Suppressor macrophage (primary cell): ENCODE measurements at places on chromosomes 1 and 21.

DNA sequence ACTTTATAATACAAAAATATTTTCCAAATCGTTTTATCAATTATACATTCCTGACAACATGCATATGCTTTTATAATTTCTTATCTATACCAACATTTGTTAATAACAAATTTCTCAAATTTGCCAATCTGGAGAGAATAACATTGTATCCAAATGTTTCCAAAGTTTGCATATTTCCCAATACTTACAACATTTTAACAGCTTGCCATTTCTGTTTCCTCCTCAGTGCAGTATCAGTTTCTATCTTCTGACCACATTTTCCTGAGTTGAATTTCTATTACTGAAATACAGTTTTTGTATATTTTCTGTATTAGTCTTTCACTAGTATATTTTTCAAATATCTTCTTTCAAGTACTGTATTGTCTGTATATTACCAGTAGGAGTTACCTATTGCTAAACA is 1594.3 kb downstream of the PLA2G4A start:
- no peak for DNase-seq

DNA sequence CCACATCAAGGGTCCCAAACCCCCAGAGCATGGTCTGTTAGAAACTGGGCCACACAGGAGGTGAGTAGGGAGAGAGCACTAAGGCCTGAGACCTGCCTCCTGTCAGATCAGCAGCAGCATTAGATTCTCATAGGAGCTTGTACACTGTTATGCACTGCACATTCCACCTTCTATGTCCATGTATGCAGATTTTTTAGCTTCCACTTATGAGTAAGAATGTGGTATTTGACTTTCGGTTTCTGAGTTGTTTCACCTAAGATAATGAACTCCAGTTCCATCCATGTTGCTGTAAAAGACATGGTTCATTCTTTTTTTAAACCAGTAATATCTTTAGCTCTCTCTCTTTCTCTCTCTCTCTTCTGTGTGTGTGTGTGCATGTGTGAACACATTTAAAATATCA is 663 bp upstream of the GBP6 start:
- DNase-seq: no peak

DNA sequence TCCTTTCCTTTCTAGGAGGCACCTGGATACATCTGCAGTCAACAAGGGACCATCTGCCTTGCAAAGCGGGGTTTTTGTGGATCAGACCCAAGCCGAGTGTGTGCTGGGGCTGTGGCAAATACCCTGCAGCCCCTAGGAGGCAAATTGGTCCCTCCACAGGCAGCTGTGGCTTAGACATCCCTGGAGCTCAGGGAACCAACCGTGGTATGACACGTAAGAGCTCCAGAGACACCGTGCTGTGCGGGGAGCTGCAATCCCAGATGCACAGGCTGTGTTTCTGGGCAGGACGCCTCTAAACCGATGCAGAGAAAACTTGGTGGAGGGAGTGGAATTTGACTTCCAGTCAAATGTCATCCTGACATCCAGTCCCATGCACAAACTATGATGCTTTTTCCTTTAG is 141.5 kb downstream of the KAZN start:
- DNase-seq: no peak

DNA sequence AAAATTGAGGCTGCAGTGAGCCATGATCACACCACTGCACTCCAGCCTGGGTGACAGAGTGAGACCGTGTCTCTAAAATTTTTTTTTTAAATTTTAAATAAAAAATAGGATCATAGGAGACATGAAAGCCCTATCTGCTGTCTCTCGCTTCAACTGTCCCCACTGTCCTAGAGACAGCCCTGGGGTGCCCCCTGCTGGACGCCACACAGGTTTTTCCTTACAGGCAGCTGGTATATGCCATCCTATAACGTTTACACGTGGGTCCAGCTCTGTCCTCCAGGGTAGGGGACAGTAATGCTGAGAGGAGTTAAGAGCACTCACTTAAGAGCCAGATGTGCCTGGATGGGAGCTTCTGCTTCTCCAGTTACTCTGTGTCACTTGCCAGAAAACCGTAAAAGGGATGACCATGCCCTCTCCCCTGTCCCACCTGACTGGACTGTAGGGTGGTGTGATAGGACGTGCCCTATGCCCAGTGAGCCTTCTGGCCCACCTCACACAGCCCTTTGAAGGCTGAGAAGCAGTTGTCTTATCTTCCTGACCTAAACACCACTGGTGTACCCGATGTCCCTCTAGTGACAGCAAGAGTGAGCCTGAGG is 8.5 kb downstream of the FBXO2 start:
- DNase-seq: peak; percentile 84

GRCh38 chr1:111907321-111907720 is 82.1 kb downstream of the KCND3 start:
- no peak for DNase-seq

DNA sequence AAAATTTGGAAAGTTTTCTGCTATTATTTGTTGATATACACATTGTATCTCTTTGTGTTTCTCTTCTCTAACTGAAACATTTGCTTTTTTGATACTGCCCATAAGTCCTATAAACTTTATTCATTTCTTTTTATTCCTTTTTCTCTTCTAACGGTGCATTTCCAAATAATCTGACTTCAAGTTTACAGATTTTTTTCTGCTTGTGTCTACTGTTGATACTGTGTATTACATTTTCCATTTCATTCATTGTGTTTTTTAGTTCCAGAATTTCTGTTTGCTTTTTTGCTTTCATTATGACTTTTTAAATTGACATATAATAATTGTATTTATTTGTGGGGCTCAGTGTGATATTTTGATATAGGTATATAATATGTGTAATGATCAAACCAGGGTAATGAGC is 38.3 kb upstream of the PLA2G2A start:
- DNase-seq: no peak

DNA sequence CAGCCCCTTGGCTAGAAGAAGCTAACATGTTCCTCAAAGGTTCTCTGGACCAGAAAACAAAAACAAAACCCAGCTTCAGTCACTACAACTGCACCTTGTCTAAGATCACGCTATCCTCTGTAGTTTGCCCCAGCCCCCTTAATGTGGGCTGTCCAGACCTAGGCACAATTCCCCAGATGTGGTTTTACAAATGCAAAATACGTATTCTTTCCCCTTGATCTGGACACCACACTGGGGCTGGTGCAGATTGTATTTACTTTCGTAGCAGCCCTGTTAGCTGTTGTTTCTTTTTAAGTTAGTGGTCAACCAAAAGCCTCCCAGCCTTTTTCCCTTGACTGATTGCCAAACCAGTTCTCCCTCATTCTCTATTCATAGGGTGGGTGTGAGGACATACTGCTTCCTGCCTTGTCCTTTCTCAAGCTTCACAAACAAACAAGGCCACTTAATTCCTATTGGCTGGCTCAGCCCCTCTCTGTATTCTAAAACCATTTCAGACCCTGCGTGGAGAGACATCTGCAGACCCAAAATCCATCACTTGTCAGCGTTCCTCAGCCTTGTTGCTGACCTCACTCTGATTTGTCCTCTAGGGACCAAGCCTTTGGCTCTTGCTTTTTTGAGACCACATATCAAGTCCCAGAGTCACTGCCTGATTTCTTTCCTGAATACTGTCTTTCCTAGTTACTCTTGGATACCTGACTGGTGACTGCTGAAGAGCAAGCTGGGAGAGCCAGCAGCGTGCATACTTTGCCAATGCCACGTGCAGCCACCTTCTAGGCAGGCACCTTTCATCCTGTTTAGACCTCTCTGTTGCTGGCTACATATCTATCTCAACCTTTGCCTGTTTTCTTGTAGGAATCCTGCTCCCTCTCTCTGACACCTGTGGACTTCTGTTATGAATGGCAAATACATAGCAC is 96.4 kb upstream of the RAB3GAP2 start:
- DNase-seq: no peak

GRCh38 chr1:221309723-221310122 is 430.5 kb downstream of the HLX start:
- DNase-seq: no peak

DNA sequence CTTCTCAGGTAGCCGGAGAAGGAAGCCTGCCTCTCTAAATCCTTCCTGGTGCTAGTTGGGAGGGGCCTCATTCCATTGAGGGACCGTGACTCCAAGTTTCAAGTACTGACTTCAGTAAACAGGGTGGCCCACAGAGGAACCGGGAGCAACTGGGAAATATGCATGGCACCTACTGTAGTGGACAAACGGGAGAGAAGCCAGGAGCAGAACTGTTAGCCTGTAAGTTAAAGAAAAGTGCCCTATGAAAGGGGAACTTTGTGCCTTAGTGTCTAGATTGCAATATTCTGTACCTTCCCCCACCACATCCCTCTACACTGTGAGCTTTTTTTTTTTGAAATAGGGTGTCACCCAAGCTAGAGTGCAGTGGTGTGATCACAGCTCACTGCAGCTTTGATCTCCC is 33.2 kb upstream of the KANK4 start:
- peak; percentile 50 for DNase-seq

DNA sequence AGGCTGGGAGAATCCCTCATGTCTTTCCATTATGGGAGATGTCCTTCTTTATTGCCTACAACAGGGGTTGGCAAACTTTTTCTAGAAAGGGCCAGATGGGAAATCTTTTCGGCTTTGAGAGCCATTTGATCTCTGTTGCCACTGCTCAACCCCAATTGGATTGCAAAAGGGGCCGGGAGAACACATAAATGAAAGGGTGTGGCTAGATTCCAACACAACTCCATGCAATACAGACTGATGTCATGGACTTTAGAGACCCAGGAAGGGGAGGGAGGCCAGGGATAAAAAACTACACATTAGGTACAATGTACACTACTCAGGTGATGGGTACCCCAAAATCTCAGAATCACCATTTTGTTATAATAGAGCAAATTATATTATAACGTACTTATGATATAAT is 97.6 kb upstream of the SIM2 start:
- no peak for DNase-seq

DNA sequence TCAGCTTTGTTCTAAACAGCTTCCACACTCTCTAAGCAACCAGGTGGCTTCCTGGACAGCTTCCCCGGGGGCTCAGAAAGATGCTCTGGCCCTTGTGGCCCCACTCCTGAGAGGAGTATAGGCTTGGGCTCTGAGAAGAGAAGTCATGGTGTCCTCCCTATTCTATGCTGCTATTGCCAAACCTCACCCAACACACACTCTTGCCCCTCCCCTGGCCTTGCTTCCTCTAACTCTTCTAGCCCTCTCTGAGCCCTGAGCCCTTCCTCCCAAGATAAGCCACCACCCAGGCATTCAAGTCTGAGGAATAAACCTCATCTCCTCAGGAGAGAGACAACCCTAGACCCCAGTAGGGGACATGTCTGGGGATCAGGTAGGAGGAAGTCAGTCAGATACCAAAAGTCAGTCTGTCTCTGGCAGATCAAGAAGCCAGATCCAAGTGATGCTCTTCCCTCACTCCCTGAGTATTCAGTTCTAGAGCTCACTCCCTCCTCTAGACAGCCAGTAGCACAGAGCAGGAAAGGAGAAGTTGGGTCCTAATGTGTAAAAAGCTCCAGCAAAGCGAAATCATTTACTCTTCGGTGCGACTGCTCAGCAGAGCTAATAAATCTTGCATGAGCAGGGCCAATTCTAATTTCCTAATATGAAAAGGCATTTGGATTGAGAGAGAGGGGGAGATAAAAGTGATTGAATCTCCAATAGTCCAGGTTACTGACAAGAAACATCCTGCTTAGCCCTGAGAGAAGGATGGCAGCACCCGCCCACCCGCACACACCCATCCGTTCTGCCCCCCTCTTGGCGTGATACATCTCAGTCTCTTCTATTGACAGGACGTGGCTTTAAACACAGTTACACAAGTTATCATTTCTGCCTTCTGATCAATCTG is 50.5 kb downstream of the DMAP1 start:
- peak; percentile 60 for DNase-seq

DNA sequence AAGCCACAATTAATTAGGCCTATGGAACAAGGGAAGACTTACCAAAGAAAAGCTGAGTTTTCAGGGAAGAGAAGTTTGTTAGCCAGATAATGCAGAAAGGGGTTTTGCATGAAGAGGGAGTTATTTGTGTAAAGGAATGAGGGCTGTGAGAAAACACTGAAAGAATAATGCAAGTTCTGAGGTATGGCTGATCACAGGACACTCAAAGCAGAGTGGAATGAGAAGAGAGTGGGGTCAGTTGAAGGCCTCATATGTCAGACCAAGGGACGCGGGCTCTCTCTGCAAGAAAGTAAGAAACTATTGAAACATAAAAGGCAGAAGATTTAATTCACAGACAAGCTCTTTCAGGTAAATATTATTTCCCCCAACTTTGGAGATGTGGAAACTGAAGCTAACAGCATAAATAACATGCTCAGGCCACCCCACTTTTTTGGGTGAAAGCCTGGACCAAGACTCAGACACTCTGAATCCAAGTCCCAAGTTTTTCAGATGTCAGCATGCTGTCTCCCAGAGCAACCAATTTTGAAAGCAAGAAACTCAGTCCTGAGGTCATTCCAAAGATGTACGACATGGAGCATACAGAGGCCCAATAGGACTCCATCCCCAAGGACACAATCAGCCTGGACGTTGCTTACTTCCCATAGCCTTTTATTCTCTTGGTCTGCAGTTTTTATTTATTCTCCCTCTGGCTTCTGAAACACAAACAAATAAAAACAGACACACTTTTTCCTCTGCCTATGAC is 47.3 kb upstream of the FGGY start:
- DNase-seq: no peak

DNA sequence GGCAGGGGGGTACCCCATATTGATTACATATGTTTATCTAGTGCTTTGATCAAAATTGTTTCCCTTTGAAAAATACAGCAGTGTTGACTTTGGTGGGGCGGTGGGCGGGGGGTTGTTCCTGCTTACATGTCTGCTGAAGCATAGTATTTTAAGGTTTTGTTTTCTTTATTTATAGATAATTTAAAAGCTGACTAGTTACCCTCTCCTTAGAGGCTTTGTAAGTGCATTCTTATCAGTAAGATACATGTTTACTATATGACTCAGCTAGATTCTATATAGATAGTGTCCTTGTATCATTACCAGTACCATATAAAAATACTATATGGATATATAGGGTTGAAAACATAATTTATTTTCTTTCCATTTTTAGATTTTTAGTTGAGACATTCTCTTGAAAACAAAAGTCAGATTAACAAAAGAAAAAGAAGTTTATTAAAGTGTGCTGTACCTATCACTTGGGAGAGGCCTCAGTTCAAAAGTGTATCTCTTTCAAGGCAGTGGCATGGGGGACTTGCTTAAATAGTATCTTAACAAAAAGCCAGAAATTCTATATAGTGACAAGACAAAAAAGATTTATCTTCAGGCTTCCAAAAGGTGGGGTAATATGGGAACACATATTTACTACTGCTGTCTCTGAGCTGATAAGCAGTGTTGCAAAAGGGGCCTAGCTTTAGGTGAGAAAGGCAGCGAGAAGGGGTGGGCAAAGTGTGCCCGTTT is 79.0 kb downstream of the HS2ST1 start:
- DNase-seq: no peak

- peak; percentile 73 for DNase-seq
These were observed 68.1 kb downstream of the RPS6KA1 start for GRCh38 chr1:26597629-26598039.
